ENCODE measurements at places on chromosomes 5 and 9.

DNA sequence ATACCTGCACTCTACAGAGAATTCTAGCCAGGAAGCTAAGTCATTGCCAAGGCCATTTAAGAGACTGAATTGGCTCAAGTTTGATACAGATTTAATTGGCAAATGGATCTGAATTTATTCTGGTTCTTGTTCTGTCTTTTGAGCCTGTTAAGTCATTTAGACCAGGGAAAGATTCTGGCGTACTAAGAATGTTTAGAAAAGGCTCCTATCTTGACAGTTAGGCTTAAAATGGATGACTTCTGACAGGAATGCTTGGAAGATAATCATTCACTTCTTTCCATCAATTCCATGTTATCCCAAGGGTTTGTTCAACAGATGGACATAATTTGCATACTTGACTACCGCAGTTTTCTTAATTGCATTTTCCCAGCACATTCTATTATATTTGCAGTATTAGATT lies 376.6 kb downstream of the PTPRD start:
- DNase-seq = no peak

GRCh38 chr9:109383947-109384346 lies 63.1 kb upstream of the EPB41L4B start:
- DNase-seq = no peak

GRCh38 chr5:30676223-30676840 lies 517.2 kb upstream of the CDH6 start:
- no peak for DNase-seq

- DNase-seq = no peak
Observed at GRCh38 chr5:30131-30530, 61.8 kb upstream of the PLEKHG4B start.

- DNase-seq = no peak
Observed at GRCh38 chr5:155303120-155303519, 289.6 kb downstream of the KIF4B start.

- no peak for DNase-seq
Observed at GRCh38 chr9:4852419-4852818, 59.7 kb downstream of the RCL1 start.

DNA sequence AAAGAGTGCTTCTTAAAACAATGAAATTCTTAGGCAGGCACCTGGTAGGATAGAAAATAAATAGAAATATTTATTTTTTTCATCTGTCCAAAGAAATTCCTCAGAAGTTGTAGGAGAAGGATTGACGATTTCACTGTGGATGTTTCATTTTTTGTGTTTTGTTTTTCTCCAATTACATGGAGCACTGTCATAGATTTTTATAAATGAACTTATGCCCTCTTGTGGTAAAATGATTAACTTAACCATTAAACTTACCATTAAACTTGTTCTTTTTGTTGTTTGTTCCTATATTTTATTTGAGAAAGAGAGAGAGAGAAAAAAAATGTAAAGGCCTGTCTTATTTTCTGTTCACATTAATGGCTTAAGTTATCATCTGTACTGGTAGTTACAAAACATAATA lies 339.2 kb downstream of the PRR16 start:
- no peak for DNase-seq

DNA sequence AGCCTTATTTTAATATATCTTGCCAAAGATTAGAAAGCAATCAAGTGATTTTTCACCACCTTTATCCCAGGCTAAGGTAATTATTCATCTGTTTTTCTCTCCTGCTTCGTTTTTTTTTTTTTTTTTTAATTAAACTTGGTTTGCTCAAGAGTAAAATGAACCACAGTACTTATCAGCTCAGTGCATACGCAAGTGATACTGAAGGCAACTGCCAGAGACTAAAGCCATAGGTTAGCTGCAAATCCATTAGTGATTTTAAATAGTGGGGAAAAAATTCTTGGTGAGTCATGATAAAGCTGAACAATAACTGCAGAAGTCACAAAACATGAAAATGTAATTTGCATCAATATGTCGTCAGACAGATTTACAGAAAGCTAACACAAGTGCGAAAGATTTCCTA lies 829.1 kb downstream of the PTPRD start:
- no peak for DNase-seq

DNA sequence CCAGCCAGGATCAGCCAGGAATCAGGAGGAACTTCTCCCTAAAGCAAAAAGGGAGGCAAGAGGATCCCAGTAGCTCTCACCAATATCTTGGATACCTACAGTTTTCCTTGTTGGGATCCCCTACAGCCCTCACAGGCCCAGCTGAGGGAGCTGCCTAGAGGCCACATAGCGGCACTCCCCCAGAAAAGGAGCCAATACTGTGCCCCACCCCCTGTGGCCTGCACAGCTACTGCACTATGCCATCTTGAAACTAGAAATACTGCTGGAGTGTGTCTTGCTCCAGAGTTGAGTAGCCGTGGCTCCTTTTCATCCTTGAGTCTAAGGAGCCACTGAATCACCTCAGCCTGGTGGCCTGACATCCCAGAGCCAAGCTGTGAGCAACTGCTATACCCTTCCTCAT lies 22.3 kb upstream of the TRPM6 start:
- DNase-seq = no peak

DNA sequence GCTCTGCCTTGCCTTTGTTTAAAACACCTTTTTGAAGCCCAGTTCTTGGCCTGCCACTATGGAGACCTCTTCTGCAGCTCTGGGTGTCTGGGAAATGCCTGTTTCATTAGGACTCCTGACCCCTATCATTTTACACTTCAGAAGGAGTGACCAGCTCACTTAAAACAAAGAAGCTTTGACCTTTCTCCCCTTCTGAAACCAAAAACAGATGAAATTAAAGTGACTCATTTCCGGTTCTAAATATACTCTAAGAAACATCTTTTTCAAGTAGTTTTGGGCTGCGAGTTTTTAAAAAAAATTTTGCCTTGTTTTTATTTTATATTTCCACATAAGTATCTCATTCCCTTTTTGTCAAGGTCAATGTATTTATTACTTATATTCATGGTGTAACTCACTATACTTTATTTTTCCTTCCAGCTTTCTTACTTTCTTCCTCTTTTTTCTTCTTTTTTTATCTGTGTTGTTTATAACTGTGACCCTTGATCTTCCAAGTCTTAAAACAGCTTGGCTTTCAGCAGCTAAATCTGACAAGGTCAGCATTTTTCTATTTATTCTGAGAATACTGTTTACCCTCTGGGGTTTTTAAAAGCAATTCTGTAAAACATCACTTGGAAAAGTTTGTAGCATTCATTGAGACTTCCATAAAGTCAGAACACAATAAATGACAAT lies 672.9 kb downstream of the NR2F1-AS1 start:
- DNase-seq = no peak

- no peak for DNase-seq
Observed at GRCh38 chr5:135493406-135494180, 41.4 kb upstream of the TIFAB start.

DNA sequence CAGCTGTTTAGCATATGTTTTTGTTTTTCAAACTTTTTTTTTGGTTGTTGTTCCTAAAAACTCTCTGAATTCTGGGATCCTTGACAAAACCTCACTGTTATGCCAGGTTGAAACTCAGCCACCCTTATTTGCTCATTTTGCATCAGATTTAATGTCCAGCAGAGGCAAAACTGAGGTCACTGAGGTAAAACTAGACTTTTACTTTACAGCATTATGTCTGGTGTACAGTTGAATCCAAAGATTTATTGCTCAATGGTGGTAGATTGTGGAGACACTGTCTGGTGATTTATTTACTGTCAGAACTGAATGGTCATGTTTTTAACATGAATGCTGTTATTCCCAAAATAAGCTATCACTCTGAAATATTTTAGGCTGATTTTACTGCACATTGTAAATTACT lies 87.9 kb downstream of the FBXL7 start:
- DNase-seq = no peak

- DNase-seq = no peak
Observed at GRCh38 chr5:99639905-99640304, 711.1 kb upstream of the CHD1 start.

DNA sequence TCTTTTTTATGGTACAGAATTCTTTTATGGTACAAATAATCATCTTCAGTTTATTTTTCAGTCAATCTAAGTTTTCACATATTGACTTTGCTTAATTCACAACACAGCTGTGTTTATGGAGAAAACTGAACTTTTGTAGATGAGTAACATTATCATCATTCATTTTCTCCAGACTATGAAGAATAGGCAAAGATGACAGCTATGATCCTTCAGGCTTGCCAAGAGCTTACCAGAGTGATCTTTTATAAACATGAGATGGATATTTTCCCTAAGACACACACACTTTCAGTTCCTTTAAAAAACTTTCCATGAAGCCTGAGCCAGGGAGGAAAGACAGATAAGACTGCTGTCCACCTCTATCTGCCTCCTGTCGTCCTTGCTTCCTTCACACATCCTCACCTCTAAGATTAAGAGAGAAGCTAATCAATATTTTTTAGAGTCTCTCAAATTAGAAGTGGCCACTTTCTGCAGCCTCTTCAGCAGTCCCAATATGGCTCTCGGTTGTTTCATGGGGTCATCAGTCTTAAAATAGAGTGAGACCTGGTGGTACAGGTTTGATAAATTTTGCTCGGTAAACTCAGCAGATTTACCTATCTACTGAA lies 108.1 kb upstream of the SLC27A6 start:
- no peak for DNase-seq

DNA sequence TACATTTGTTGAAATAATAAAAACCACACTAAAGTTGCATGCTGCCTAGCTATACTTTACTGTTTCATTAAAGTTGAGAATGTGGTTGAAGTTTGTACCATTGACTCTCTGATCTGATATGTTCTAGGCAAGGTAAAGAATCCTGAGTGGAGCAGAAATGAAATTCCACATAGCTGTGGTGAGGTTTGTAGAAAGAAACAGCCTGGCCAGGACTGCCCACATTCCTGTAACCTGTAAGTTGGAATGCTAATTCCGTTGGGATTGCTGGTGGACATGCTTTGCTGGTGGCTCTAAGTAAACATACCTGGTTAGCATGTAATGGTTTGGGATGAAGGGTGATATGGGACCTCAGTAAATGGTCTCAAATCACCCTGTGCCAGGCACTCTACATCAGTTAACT lies 16.8 kb downstream of the NFX1 start:
- no peak for DNase-seq

- no peak for DNase-seq
Observed at GRCh38 chr9:109496218-109496617, 1.9 kb downstream of the PTPN3 start.

- DNase-seq = no peak
Observed at GRCh38 chr5:124706051-124706450, 40.4 kb downstream of the ZNF608 start.

GRCh38 chr5:68055686-68056085 lies 159.9 kb upstream of the PIK3R1 start:
- no peak for DNase-seq

- no peak for DNase-seq
Observed at GRCh38 chr5:35922468-35922867, 16.0 kb downstream of the CAPSL start.

DNA sequence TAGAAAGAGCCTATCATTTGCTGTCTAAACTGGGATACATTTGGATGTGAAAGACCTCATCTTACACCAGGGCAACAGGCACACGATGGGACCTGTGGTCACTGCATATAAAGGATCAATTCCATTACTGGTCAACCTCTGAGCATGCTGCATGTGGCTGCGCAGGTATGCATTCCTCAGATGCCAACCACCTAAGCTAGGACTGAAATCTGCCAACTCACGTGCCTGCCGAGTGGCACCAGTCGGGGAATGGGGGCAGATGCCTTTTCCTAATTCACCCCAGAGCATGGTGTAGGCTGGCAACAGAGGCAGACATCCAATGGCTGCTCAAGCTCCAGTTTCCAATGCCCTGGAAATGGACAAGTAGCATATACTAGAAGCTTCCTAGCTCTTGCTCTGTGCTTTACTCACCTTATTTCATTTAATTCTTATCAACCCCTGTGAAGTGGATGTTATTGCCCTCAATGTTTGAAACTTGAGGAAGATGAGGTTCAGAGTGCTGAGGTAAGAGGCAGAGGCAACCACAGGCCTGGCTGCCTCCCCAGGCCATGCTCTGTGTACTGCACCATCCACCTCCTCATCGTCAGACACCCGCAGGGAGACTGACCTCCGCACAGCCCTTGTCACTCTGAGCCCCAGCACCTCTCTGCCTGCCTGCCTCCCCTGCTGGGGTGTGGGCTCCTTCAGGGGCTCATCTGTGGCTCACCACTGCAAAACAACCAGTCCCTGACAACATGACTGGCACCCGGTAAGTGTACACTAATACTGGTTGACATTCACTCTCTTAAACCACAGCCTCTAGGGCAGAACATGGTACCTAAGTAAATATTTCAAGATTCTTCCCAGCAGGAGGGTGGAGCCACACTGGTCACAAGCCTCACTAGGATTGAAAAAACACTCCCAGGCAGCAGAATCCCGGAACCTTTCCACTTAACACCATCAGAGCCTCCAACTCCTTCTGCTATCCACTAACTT lies 228.5 kb downstream of the CRB2 start:
- DNase-seq = no peak

- DNase-seq = no peak
Observed at GRCh38 chr5:6508931-6509330, 60.3 kb downstream of the UBE2QL1 start.

DNA sequence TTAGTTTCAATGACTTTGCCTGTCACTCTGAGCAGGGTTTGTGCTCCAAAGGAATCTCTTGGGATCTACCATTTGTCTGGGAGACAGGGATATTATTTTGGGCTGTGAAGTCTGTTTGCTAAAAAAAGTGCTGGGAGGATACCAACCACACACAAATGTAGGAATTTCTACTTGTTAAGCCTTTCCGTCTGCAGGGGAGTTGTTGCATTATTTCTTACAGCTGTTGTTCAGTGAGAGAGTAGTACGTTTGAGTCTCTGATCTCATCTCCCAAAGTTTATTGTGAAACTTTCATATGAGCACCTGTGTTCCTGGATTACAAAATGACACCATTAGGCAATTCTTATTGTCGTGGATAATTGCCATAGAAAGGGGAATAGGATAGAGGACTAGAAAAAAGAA lies 78.3 kb upstream of the SEMA6A start:
- DNase-seq = no peak

DNA sequence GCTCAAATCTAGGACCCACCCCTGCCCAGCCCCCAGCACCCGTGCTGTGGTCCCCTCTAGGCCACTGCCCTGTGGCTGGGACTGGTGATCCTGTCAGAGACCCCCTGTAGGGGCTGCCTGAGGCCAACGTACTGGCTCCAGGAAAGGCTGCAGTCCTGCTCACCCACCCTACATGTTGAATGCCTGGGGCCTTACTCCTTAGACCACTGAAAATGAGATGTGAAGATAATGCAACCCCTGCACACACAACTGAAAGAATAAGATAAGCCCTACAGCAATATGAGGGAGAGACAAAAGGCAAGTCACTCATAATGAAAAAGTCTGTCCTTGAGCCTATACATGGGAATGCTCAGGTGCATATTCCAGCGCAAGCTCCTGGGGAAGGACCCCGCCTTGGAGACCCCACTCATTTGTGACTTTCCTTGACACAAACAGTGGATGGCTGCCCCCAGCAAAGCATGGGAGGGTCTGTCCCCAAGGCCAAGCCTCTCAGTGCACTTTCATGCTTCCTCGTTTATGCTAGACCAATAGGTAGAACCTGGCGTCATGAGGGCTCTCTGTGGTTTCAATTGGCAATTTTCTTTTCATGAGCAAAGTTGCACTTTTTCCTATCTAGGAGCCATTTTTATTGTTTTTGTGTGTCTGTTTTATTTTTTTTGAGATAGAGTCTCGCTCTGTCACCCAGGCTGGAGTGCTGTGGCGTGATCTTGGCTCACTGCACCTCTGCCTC lies 12.5 kb upstream of the WNK2 start:
- no peak for DNase-seq

Measured in activated CD4-positive, CD25-positive, alpha-beta regulatory T cell treated with anti-CD3 and anti-CD28 coated beads, Interleukin-2, amount 50 U/mL, for 16 hours (primary cell).